ENCODE measurements at places on chromosomes 12 and 14.

DNA sequence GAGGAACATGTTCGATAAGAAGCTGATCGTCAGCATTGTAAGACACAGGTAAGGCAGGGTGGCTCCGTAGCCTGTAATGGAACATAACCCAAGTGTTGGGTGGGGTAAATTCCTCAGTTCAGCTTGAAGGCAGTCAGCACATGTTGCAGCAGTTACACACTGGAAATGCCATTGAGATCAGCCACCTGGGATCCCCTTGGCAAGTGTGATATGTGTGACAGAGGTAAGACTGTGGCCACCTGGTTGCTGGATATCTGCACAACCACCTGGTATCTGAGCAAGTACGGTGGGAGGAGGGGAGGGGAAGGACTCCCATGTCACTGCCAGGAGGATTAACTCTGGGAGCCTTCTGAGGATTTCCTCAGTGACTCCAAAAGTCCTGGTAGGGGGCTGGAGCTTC, 158.0 kb upstream of the CAND1 start:
- DNase-seq: no peak

GRCh38 chr12:132319991-132320570, 9.3 kb downstream of the GALNT9 start:
- DNase-seq: no peak

- no peak for DNase-seq
These were observed 24.3 kb downstream of the SYNDIG1L start for GRCh38 chr14:74401504-74402241.

GRCh38 chr14:72609205-72609916, 284.5 kb downstream of the DPF3 start:
- no peak for DNase-seq

GRCh38 chr14:94213021-94213420, 38.9 kb downstream of the PPP4R4 start:
- no peak for DNase-seq

DNA sequence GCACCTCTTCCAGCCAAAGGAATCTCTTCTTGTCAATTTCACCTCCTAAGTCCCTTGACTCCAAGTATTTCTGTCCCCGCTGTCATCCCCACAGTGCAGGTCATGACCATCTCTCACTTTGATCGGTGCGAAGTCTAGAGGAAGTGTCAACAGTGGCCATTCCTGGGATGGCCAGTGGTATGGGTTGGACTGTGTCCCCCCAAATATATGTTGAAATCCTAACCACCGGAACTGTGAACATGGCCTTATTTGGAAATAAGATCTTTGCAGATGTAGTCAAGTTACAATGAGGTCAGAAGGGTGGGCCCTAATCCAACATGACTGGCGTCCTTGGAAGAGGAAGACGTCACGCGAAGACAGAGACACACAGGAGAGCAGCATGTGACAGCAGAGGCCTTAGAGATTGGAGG, 155.9 kb upstream of the PRMT8 start:
- DNase-seq: no peak

DNA sequence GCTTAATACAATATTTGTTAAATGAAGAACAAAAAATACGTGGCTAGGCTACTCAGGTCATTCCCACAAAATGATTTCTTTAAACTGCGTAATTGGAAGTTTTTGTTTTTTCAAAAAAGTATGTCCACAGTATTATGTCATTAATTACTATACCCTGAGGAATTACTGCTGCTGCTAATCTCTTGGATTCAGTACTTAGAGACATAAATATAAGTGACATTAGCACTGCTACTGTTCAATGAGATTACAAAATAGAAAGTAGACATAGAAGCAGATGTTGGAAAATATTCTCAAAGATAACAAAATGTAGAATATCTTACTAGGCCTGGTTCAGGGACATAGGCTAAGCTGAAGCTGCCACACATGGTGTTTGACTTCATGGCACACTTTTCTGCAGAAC, 36.3 kb downstream of the HMGA2 start:
- no peak for DNase-seq

- no peak for DNase-seq
These were observed 60.5 kb upstream of the KIF21A start for GRCh38 chr12:39503439-39503838.

GRCh38 chr12:30753751-30754382, 884 bp downstream of the CAPRIN2 start:
- no peak for DNase-seq
